ENCODE measurements at places on chromosomes 3 and 15.

GRCh38 chr15:71804695-71805470 is 5.5 kb upstream of the NR2E3 start:
- DNase-seq, result no peak

DNA sequence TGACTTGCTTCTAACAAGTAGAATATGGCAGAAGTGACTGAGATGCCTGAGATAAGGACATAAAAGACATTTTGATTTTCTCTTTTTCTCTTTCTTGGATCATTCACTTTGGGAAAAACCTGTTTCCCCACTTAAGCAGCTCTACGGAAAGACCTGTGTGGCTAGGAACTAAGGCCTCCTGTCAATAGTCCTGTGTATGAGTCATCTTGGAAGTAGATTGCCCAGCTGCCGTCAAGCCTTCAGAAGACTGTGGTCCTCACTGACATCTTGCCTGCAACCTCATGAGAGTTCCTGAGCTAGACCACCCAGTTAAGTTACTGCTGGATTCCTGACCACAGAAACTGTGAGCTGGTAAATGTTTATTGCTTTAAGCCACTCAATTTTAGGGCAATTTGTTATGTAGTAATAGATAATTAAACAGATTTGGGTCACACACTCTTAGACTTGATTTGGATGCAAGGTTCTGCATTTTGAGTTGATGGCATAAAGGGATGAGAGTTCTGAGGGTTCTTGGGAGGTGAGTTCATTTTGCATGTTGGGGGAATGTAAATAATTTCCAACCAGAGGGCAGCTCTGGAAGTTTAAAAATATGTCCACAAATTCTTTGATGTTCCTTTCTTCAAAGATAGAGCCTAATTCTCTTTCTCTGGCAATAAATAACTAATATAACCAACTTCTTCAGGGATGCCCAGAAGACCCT is 229.2 kb downstream of the SQOR start:
- DNase-seq, result no peak

DNA sequence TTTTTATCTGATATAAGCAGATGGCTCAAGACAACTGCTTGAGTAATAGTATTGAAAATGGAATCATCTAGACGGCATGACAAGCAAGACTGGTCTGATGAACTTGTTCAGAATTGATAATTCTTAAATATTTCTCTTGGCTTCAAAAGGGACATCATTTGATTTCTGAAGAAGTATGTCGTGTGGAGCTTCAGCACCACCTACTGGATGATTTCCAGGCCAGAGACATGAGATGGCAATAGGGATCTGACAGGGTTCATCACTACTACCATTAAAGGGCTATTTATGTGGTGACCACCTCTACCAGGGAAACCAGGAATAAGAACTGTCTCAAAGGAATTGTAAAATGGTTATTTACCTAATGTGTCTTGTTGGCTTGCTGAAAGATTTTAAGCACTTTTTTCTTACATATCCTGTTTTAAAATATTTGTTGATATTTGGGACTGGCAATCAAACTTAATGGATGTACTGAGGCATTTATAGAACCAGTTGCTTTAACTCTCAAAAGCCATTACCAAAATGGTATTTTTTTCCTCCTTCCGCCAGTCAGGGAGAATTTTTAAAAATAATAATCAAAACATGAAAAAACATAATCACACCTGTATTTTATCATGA is 99.5 kb upstream of the FAM98B start:
- peak; percentile 65 for DNase-seq

- DNase-seq, result no peak
These were observed 614.8 kb downstream of the ZIC1 start for GRCh38 chr3:148023994-148024393.

- peak; percentile 76 for DNase-seq
These were observed 1.2 kb downstream of the RGMA start for GRCh38 chr15:93087825-93088199.

DNA sequence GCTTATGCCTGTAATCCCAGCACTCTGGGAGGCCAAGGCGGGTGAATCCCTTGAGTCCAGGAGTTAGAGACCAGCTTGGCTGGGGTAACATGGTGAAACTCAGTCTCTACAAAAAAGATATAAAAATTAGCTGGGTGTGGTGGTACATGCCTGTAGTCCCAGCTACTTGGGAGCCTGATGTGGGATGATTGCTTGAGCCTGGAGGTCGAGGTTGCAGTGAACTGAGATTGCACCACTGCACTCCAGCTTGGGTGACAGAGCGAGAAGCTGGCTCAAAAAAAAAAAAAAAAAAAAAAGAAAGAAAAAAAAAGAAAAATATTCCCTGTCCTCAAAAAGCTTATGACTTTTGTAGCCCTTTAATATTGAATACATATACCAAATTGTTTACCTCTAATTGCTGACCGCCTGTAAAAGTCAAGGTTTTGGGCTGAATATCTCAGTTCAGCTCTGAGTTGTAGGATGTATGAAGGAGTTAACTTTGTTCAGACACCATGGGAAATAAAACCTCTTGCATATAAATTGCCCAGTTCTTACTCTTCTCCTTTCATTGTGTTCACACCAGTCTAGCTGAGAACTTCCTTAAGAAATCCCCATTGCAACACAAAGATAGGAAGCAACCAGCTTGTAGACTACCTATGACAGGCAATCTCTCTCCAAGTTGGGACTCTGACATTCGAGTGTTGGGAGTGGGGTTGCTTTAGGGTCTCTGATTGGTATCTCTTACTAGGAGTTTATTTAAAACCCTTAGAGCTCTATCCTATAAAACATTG is 97.6 kb upstream of the RASGRP1 start:
- no peak for DNase-seq

- no peak for DNase-seq
These were observed 378 bp upstream of the FEM1B start for GRCh38 chr15:68277131-68277602.

DNA sequence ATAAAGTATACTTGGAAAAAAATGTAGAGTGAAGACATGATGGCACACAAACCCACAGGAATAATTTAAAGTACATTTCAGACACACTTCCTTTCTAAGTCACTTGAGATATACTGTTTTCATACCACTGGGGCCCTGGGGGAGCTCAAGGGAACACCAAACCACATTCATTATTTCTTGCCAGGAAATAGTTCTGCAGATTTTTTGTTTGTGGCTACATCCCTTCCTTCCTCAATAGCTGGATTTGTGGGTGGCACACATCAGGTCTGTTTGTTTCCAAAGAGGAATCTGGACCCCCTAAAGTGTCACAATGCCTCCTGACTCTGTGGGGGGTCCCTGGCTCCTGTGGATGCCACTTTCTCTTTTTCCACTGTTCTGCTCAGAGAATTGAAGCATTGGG is 153.5 kb upstream of the COL8A1 start:
- DNase-seq, result no peak

Data from CD4-positive, alpha-beta T cell treated with Interleukin-17A for 1 hour (primary cell).